ENCODE measurements at places on chromosomes 5 and 9. TPM values are rescaled to one million over a fixed set of nuclear protein-coding genes. Genes with fewer than 3 reads are reported as not detected.

SLC25A2 gene
- 3.9 TPM for total RNA-seq

HAUS6 gene
- total RNA-seq = 15.3 TPM

MYOZ3 gene
- total RNA-seq = not detected

DNA sequence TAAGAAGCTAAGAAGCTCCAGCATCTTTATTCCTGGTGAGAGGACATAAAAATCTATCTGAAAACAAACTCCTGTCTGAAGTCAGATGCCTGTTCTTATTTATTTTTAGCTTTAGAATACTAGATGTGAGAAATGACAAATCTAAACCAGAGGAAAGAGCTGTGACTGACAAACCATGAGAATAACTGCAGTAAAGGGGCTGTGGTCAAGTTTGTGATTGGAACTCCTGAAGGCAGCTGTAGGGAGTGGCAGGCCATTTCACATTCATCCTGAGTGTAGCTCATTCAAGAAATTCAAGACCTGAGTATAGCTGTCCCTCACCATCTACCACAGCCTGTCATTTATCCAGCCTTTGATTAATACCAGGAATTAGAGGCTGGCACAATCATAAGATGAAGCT, 718.8 kb downstream of the BRINP1 start:
- no peaks in the 10 kb centered on the region for H3K36me3 ChIP-seq
- no peak overlapping the region for H3K27ac ChIP-seq
- H3K4me3 ChIP-seq = no peak overlapping the region
- H3K4me1 ChIP-seq = no peaks in the 10 kb centered on the region
- H3K27me3 ChIP-seq = no peaks in the 10 kb centered on the region

DNA sequence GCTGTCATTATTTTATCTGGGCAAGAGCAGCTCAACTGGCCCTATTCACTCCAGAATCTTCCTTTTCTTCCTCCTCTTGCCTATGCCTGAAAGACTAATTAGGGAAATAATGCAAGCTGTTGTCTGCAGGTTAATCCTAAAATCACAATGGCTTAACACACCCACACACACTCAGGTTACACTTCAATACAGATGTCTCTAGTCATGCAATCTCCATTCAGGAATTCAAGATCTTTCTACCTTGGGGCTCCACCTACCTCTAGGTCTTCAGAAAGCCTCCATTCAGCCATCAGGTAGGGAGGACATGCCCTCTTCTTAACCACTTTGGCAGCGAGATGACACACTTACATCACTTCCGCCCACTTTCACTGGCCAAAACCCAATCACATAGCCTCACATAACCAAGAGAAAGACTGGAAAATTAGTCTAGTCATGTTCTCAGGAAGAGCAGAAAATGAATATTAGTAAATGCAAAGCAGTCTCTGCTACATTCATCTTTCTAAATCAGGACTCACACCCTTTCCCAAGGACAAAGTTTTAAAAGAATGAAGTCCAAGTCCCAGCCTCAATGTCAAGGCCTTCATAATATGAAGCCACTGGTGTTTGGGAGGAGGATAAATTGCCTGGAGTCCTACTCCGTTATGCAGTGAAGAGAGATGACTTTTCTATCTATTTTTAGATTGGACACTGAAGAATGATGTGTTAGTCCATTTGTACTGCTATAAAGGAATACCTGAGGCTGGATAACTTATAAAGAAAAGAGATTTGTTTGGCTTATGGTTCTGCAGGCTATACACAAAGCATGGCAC, 428.1 kb downstream of the EFNA5 start:
- no peaks in the 10 kb centered on the region for H3K27me3 ChIP-seq
- no peak overlapping the region for H3K27ac ChIP-seq
- H3K4me1 ChIP-seq = no peaks in the 10 kb centered on the region
- H3K36me3 ChIP-seq = no peaks in the 10 kb centered on the region

DNA sequence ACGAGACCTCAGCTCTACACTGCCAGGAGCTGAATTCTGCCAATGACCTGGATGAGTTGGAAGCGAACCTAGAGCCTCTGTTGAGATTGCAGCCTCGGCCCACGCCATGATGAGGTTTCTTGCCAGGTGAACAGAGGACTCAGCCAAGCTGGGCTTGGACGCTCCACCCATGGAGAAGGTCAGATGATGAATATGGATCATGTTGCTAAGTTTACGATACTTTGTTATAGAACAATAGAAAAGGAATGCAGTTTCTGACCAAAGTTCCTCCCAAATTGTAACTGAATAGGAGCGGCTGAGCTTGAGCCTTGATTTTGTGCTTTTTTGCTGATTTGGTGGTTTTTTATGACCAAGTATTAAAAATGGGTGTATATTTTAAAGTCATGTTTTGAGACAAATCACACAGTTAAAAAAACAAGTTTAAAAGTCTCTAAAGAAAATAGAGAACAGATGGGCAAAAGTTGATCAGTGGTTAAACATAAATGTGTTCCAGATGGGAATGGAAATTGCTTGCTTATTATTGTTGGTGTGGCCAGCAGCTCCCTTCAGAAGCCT, 32.9 kb downstream of the ROPN1L start:
- no peaks in the 10 kb centered on the region for H3K27me3 ChIP-seq
- H3K4me1 ChIP-seq = no peaks in the 10 kb centered on the region
- no peak for DNase-seq
- H3K4me3 ChIP-seq = no peak overlapping the region
- H3K27ac ChIP-seq = no peak overlapping the region
- H3K36me3 ChIP-seq = no peaks in the 10 kb centered on the region

GRCh38 chr5:79834754-79835714, 145.4 kb downstream of the CMYA5 start:
- H3K4me1 ChIP-seq = no peaks in the 10 kb centered on the region
- no peak for DNase-seq
- peaks cover 8% of the 10 kb centered on the region for H3K27me3 ChIP-seq
- H3K4me3 ChIP-seq = no peak overlapping the region
